ENCODE measurements at places on chromosomes 3 and 15.

DNA sequence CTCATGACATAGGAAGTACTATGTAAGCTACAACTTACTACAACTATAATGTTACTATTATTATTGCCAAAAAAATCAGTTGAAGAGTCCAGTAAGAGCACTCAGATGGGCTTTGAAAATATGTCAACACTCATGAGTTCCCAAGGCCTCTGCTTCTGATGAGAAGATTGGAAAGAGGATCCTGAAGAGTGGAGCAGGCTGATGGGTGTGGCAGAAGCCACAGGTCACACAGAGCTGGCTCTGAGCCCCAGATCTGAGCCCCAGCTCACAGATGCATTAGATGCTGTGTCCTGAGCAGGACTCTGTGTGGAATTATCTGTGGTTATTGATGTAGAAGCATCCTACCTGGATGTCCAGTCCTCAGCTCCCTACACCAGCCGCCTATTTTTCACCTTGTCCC is 65.6 kb downstream of the SPSB4 start:
- no peak for DNase-seq

- DNase-seq: no peak
Measured at GRCh38 chr3:42662037-42662812, 8.7 kb downstream of the ZBTB47 start.

DNA sequence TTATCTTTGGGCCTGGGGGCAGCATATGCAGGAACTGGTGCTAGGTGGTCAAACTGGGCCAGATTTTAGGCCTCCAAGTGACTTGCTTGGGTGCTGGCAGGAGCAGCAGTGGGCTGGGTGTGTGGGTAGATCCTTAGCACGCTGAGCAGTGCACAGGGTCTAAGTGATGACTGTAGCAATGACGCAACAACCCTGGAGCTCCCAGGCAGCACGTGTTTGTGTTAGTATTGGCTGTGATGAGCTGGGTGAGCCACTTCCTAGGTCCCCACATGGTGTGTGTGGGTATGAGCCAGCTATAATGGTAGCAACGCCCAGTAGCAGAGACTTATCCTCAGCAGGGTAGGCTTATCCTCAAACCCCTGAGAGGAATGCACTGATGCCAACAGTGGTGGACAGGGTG is 570.6 kb upstream of the ROBO1 start:
- no peak for DNase-seq

DNA sequence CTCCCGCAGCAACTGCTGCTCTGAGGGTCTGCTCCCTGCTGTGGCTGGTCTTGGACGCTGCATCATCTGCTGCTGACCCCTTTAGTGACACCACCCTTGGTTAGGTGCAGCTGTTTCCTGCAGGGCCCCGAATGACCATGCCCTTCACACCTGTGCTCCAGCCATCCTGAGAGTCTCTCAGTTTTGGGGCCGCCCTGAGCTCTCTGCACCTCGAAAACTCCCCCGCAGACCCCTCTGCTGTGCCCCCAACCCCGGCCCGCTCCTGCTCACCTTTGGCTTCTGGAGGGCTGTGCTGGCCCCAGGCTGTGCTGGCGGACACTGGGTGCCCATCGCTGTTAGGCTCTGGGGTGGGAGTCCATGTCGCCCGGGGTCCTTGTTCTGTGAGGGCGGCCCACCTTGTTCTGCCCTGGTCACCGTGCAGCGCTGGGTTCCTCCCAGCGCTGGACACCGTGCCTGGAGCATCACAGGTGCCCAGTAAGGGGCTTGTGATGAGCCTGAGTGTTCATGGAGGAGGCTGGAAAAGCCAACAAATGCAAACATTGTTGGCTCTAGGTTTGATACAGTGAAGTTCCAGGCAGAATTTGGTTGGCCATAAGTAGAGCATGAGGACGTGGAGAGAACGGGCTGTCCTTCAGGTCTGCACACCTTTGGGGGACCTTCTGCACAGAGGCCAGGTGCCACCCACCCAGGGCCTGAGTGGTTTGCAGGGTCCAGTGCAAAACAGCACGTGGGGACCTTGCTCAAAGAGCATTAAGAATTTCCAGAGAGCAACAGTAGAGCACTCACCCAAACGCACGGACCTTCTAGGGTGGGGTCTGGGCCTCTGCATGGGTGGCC is 12.3 kb downstream of the ABTB1 start:
- DNase-seq: no peak

GRCh38 chr3:184156522-184156955 is 1.4 kb downstream of the DVL3 start:
- DNase-seq: no peak

DNA sequence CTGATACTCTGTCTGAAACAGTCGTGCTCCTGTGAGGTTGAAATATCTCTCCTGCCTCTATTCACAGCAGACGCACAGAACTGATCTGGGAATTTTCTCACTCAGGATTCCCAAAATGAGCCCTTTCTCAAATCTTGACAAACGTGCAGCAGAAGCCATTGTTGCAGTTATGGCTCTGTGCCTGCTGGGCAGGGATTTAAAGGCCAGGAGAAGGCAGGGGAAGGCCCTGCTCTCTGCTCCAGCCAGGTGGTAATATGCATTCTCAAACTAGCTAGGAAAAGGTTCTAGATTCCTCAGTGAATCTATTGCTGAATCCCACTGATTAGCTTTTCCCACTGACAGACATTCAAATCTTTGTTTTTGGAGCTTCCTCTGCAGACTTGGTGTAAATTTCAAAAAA is 2.2 kb downstream of the MINAR1 start:
- DNase-seq: no peak

DNA sequence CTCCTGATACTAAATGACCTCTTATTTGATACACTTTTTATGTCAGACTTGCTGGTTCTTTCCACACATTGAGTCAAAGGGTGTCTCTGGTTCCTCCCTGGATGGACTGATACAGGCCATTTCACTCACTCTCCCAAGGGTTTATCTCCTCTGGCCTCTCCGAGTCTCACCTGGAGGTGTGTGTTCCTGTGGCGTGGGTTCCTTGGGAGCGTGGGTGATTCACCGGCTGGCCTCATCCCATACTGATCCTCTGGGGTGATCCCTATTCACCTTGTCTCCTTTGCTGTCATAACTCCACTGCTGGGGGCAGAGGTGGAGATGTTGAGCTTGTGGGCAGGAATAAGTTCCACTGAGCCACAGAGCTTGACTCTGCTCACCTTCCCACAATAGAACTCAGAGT is 61.1 kb downstream of the ST6GAL1 start:
- no peak for DNase-seq

DNA sequence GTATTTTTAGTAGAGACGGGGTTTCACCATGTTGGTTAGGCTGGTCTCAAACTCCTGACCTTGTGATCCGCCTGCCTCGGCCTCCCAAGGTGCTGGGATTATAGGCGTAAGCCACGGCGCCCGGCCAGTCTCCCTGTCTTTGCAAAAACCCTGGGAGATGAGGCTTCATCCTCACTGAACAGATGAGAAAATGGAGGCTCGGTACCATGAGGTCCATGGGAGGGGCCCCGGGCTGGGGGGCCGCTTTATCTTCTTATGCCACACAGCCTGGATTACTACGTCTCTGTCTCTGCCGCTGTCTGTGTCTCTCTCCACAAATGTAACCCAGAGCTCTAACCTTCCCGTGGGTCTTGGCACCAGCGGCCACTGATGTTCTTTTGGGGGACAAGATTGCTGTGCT is 39.1 kb downstream of the ABTB1 start:
- DNase-seq: no peak

- no peak for DNase-seq
Measured at GRCh38 chr3:43071313-43071893, 34.5 kb downstream of the POMGNT2 start.
